ENCODE measurements at places on chromosomes 5 and 9.

GRCh38 chr5:138597661-138598400 lies 22.6 kb upstream of the HSPA9 start:
- DNase-seq, result no peak

DNA sequence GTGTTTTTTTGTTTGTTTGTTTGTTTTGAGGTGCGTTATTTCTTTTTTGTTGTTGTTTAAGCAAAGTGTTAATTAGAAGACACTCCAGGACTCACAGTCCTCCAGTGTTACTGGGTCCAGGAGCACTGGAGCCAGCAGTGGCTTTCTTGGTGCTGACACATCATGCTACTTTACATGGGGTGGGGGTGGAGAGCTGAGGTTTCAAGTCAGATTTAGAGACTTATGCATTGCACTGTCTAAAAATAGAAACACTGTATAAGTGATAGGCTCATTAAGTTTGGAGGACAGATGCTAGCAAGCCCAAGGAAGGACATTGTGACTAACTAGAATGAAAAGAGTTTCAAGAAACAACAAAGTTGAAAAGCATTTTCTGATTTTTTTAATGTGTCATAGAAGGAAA lies 2209.2 kb downstream of the MAT2B start:
- no peak for DNase-seq

DNA sequence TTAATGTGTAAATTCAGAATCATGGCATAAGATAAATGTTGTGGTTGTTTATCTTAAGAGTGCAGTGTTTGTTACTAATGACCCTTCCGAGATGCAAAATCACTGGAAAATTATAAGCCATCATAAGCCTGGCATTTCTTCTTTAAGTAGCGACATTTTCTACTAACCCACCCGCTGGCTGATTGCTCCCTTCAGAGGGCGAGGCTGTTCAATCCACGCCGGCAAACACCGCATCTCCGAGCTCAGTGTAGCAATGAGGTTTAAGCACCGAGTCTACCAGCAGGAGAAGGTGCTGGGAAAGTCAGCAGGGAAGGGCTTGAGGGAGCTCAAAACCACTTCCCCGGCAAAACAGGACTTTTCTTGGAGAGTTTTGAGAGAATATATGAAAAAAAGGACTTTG lies 52.7 kb downstream of the AK8 start:
- no peak for DNase-seq

DNA sequence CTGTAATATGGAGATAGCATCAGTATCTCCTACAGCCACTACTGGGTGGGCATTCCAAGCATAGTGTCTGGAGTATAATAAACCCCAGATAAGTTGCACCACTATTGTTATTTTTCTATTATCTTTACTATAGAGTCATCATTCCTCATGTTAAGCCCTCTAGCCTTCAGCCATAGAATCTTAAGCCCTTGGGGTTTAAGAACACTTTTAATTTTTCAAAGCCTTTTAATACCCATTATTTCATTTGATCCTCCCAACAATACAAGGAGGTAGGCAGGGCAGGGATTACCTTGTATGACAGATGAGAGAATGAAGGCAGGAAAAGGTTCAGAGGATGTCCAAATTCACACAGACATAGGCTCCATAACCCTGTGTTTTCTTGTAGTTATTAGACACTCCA lies 112.5 kb downstream of the EBF1 start:
- DNase-seq, result no peak

DNA sequence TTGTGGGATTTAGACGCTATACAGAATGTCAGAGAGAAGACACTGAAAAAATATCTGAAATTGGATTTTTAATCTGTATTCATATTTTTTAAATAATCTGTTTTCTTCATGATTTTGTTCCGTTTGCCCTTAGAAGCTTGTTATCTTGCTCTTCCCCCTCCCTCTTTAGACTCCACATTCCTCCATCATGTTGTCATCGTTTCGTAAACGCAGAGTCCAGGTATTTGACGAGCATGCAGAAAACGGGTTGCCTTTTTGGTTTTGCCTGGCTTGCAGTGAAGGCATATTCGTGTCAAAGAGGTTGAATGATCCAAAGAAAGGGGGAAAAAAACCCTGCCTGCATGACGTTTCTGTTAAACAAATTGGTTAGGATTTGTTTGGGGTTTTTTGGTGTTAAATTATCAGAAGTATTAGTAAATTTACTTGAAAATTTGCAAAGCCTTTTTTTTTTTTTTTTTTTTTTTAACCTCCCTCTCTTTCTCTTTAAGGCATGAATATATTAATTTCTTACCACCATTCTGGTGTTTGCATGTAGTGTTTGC lies 2.9 kb downstream of the SPTAN1 start:
- DNase-seq, result no peak

GRCh38 chr9:37028420-37029031 lies 5.5 kb downstream of the PAX5 start:
- no peak for DNase-seq

- DNase-seq, result no peak
These were observed 980 bp downstream of the CCNO start for GRCh38 chr5:55232271-55232984.

Data from hematopoietic multipotent progenitor cell treated with erythropoietin and hydrocortisone succinate and interleukin-3 and kit ligand, for 8 days (in vitro differentiated cells).